Kidney tubule cell (primary cell): ENCODE measurements at places on chromosomes 7 and 10.

GRCh38 chr10:85915245-85915846 lies 451.2 kb downstream of the GRID1 start:
- DNase-seq: no peak

DNA sequence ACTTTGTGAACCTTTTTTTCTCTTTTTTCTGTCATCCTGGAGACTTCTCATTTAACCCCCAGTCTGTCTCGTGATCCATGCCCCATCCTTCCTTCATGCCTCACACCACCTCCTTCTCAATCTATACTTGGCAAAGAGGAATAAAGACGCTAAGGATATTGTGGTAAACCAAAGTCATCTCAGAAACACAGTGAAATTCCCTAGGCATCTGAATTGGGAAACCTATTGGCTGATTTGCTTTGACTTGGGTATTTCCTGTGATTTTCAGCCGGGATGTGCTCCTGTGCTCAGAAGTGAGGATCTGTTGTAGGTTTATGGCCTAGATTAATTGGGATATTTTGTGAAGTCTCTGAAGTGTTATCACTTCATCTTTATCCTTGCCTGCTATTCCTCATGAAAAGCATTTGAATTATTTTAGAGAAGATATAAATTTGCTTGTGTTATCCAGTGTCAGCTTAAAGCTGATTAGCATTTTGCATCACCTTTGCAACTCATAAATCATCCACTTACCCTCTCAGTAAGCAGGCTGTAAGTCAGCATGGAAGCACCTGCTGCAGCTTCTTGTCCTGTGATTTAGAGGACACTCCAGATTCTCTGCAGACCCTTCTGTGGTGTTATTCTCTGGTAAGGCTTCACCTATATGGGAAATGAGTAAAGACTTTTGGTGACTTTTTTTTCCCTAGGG lies 138.0 kb downstream of the AUTS2 start:
- DNase-seq: no peak

DNA sequence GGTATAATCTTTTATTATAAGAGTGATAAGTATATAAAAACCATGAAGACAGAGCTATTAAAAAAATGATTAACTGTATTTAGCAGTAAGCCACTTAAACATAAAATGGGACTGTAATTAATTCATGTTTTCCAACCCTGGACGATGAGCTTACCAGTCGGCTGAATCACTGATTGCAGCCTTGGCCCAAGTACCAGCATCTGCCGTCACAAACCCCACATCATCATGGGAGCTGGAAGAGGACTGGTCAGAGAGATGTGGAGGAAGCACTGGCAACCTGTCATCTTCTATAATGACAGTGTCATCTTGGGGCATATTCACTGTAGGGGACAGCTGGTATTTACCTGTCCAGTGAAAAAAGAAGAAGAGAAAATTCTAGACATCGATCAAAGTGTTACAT lies 473.6 kb downstream of the PARD3 start:
- no peak for DNase-seq

DNA sequence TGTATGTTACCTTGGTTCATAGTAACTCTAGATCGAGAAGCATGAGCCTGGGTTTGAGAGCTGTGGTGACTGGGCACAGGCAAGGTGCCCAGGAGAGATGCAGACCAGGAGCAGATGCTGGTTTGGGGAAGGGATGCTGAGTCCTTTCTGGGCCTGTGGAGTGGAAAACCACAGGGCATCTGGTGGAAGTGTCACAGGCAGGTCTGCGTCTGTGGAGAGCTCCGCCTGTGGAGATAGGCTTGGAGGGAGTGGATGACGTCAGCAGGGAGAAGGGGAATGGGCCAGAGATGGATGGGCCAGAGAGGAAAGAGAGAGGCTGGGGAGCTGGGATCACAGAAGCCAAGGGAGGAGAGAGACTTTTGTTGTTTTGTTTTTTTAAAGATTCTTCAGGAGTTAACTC lies 14.8 kb downstream of the CYP26A1 start:
- no peak for DNase-seq

DNA sequence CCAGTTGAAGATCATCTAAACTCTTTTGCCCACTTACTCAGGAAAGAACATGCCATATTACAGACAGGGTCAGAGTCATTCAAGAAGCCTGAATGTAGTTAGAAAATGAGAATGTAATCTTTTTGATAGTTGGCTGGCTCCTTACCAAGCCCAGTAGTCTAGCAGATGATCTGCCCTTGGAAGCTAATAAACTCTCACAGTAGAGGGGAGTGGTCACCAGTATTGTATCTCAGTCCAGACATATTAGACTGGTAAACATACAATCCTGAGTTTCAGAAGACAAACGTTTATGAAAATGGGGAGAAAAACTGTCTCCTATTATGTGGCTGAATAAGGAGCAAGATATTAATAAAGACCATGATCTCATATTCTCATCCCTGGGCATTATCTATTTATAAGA lies 65.3 kb downstream of the SEPTIN7 start:
- no peak for DNase-seq

- DNase-seq: no peak
Observed at GRCh38 chr7:5041047-5041446, 4.6 kb upstream of the RBAK start.

DNA sequence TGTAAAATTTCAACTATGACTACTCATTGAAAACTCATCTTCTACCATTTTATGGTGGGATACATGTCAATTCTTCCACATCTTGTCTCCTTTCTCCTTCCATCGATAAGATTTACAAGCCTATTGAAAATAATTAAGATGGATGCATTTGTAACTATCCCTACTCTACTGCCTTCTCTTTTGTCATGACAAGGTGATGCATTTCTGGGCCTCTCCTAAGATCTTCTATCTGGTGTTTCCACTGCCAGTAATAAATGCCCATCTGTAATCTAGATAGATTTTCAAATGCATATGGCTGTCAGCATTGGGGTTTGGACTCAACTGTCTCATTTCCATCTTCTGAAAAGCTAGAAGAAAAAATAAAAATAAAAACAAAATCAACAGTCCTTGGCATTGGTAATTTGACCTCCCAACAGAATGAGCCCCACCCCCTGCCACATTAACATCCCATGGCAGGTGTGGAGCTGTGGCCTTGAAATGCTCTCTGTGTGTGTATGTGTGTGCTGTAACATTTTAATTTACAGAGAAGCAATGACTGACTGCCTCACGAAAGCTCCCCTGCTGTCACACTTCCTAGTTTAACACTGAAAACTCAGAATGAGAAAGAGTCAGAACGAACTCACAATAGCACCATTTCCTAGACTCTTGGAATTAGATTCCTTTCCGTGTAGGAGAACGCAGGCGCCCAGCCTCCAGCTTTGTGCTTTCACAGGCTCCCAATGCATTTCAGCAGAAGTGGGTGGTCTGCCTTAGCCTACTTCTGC lies 74.2 kb downstream of the RHOBTB1 start:
- no peak for DNase-seq

DNA sequence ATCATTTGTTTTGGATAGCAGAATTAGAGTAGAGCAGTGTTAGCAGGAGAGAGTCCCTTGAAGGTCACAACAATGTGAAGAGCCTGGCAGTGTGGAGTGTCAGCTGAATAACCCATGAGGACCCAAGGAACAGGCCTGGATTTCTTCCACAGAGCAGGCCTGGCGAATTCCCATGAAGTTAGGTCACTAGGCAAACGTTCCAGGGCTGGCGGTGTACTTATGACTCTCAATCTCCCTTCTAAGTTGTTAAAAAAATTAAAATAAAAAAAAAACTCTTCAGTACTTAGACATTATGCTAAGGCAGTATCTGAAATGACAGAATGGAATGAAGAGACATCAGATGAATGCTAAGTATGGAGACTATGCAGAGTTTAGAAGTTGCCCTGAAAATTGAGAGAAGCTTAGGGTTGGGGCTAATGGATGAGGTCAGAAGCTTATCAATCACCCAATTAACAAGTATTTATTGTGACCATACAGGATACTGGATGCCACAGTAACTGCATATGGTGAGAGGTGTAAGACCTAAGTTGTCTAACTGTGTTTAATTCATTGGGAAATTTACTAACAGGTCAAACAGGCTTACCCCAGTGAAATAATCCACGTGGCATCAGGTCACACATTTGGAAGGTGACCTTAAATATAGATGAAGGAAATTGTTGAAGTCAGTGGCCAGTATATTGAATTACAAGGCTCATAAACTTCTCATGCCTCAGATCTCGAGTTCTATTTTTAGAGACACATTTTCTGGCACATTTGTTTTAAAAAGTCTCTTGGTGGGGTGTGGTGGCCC lies 126.2 kb upstream of the NRP1 start:
- peak; percentile 47 for DNase-seq

DNA sequence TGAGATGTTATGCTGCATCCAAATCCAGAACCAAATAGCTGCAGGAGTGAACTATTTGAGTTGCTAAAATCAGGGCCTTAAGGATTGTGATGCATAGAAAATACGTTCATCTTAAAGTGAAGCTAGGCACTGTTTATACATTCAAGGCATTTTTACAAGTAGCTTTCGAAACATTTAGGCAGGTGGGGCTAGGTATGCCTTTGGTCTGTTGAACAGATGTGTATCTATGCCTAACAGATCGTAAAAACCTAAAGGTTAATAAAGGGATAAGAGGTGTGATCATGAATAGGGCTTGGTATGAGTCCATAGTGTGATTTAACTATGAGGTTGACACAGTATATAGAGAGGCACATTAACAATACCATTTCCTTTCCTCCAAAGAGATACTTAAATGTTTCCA lies 262.5 kb downstream of the SEMA3D start:
- no peak for DNase-seq

GRCh38 chr10:47241946-47242867 lies 57.8 kb upstream of the GDF10 start:
- no peak for DNase-seq

DNA sequence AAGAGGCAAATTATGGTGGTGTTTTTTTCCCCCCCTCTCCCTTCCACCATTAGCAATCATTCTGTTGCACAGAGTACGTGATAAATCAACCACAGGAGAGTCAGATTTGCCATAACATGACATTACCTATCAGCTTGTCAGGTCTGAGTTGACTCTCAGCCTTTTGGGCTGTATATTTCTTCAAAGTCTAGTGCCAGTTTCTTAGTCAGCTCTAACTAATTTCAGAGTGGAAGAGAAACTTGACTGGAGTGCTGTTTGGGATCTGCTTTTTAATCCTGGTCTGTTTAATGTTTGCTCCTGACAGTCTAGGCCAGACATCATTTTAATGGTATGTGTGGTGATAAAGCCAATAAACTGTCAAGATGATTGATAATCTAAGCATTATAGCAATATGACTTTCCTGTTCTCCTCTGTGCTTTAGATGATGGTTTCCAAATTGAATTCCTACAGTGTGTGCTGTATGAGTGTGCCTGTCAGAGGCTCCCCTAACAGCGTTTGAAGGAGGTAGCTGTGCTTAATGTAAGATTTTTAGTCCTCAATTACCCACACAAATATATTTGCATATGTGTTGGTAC lies 76.9 kb downstream of the LRMDA start:
- DNase-seq: peak; percentile 28

GRCh38 chr10:75228834-75229233 lies 6.9 kb downstream of the COMTD1 start:
- DNase-seq: no peak

- DNase-seq: no peak
Observed at GRCh38 chr10:11934262-11934661, 108.3 kb downstream of the UPF2 start.

- DNase-seq: peak; percentile 72
Observed at GRCh38 chr7:2993868-2994267, 49.8 kb downstream of the CARD11 start.

GRCh38 chr10:124688386-124688785 lies 55.8 kb downstream of the FAM53B start:
- DNase-seq: no peak
